NCI-H1694 (cell line): ENCODE measurements at places on chromosomes 16 and 17.

DNA sequence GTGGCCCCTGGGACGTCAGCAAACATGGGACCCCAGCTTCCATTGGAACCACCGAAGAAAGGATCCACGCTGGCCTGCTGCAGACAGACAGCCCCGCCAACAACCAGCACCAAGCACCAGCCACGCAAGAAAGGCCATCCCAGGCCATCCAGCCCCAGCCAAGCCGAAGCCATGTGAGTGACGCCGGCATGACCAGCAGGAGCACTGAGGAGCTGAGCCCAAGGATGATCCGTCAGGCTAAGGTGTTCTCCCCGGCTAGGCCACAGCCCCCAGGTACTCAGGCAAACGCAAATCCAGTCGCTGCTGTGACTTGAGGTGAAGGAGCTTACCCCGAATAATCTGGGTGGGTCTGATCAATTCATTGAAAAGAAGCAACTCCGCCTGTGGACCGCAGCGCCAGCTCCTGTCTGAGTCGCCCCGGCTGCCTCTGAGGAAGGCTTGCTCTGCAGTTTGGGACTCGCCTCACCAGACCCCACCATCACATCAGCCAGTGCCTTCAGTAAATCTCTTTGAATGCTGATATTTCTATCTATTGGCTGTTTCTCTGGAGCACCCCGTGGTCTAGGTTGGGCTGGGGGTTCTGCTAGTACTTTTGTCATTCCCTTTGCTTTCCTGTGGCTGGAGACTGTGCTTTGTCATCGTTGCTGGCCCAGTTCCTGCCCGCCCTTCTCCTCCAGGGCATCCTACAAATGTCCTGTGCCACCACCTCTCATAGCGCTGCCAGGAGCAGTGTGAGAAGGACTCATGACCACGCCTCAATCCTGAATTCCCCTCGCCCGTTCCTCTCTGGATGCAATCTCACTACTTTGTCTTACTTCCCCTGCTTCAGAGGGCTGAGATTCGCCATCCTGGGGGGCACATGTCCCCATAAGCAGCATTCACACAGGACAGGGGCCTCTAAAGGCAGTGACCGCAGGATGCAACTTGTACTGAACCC is 8.1 kb upstream of the CBX2 start:
- DNase-seq: no peak

DNA sequence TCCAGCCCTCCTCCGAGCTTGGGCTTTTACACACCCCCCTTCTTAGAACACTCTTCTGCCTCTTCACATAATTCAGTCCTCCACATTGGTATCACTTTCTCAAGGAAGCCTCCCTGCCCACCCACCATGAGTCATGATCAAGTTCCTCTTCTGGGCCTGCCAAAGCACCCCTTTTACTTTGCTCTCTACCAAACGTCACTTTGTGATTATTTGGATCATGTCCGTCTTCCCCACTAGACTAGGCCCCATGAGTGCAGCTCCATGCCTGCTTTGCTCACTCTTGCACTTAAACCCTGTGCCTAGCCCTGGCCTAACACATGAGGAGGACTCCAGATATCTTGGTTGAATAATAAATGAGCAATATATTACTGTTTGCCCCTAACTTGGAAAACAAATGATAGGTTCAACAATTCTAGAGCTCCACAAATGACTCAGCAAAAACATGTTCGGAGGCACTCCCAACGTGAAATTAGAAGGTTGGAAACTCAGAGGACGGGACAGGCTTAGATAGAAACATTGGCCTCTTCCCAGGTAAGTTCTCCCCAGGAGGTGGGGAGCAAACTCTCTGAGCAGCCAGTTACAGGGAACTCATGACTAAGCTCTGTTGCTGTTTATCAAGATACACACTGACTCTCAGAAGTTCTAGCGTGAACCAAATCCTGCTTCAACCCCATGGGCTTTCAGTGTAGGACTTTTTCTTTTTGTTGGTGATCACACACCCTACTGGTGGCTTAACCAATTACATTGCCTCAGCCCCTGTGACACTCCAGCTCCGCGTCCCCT is 28.3 kb downstream of the G6PC1 start:
- DNase-seq: peak; percentile 8

- no peak for DNase-seq
These were observed 565 bp upstream of the XAF1 start for GRCh38 chr17:6755281-6755680.

DNA sequence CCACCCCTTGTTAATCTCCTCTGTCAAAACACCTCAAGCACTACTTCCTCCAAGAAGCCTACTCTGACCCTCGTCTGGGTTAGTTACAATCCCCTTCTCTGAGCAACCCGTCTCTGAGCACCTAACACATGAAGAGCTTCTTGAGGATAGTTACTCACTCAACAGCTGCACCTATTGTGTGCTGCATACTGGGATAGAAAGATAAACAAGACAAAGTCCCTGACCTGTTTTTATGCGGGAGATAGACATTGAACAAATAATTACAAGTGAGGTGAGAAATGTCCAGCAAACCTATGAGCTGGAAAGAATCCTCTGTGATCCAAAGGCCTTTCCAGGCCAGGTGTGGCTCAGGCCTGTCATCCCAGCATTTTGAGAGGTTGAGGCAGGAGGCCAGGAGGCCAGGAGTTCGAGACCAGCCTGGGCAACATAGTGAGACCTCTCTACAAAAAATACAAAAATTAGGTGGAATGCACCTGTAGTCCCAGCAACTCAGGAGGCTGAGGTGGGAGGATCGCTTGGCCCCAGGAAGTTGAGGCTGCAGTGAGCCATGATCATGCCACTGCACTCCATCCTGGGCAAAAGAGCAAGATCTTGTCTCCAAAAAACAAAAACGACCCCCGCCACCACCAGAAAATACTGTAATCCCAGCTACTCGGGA is 5.5 kb upstream of the ZNF771 start:
- no peak for DNase-seq

GRCh38 chr17:21286066-21286770 is 1.7 kb downstream of the MAP2K3 start:
- no peak for DNase-seq
